ENCODE measurements at places on chromosomes 5 and 9. TPM values are rescaled to one million over a fixed set of nuclear protein-coding genes. Genes with fewer than 3 reads are reported as not detected.

DNA sequence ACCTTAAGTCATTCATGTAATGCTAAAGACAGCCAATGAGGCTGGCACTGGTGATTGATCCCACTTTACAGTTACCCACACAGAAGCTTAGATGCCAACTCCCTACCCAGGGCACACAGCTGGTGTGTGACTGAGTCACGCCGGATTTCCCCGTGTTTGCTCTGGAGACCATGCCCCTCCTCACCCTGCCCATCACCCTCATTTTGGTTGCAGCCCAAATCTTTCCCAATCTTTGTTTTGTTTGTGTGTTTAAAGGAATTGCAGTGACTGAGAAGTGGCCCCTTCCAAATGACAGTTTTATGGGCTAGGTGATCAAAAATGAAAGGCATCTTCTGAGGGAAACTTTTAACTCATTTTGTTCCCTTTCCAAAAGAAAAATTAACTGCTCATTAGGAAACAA is 10.9 kb downstream of the FBXL7 start:
- peak; percentile 16 for DNase-seq

DNA sequence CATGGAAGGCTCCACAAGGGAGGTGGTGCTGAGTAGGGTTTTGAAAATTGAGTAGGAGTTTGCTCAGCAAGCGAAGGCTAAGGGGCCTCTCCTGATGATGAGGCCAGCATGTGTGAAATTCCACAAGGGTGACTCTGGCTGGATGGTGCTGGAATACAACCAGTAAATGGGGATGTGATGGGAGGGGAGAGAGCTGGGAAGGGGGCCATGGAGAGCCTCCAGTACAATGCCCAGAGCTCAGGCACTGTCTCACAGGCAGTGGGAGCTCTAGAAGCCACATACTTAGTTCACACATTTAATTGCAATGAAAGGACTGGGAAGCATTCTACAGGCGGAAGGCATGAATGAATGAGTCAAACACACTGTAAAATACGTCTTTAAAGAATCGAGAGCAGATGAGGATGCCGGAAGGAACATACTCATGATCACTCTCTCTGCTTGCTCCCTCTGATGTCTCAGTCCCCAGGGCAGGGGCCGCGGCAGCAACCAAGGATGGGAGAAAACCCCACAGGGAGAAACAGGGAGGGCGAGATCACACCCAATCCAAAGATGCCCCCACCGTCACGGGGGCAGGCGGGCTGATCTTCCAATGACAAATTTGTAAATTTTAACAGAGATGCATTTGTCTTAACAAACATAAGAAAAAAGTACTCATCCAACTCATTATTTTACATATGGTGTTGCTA is 261.0 kb downstream of the NSG2 start:
- DNase-seq: no peak

- DNase-seq: no peak
These were observed 155.3 kb upstream of the ABCA1 start for GRCh38 chr9:105083256-105083655.

GRCh38 chr5:168463081-168463480 is 23.2 kb upstream of the RARS1 start:
- DNase-seq: no peak

GRCh38 chr5:112238473-112238872 is 180.6 kb downstream of the EPB41L4A start:
- DNase-seq: no peak

- DNase-seq: no peak
These were observed 151.4 kb upstream of the FSTL4 start for GRCh38 chr5:133763744-133764143.

- no peak for DNase-seq
These were observed 198.2 kb upstream of the PCSK5 start for GRCh38 chr9:75692309-75692708.

DNA sequence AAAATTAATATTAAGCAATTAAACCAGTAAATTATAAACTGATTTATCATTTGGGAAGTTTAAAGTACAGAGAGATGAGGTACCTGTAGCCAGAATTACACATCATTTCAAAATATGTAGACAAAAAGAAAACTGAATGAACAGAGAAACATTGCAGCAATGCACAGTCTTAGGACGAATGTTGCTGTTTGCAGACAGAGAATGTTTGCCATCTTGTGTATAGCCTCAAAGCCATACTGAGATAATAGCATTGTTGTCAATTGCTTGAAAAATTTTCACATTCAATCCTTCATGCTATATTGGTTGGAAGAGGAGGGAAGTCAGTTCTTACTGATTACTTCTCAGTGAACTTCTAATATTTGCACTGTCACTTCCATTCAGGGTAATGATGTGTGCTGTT is 326.2 kb downstream of the PRR16 start:
- DNase-seq: no peak

DNA sequence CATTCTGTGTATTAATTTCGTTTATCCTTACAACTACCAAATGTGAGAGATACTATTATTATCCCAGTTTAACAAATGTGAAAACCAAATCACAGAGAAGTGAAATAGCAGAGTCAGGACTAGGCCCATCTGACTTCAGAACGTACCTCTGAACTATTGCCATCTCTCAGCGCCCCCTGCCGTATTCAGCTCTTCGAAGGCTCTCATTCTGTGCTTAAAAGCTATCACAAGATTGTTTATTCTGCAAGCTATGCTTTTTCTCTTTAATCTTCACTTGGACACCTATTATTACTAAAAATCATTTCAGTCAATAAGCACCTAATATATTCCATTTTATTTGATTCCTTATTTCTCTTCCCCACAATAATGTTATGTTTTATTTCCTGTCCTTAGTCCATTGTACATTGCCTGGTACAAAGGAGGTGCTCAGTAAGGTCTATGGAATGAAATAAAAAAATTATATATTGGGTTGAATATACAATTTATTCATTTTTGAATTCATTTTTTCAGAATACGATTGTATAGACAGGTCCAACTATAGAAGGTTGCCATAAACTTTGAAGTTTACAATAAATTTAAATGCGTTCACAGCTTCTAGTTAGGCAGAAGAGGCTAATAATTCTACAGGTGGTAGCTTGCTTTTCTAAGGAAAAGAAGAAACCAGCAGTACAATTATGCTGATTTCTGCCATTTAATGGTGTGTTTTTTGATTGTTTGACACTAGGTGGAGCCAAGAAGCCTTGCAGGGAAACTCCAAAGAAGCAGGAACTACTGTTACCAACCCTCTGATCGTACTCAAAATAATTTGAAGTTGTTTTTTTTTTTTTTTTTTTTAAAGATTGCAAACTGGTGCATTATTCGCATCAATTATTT is 202.2 kb upstream of the DMRTA1 start:
- DNase-seq: peak; percentile 63

SMAD5 gene
- 37.4 TPM for polyA plus RNA-seq

PITX1 gene
- polyA plus RNA-seq: 41.9 TPM

SLIT3 gene
- polyA plus RNA-seq: 0.50 TPM

TLX3 gene
- polyA plus RNA-seq: not detected

MED10 gene
- polyA plus RNA-seq: 60.0 TPM

IRF1 gene
- polyA plus RNA-seq: 16.5 TPM

TXNDC8 gene
- not detected for polyA plus RNA-seq

GPR150 gene
- 0.10 TPM for polyA plus RNA-seq

SNX24 gene
- polyA plus RNA-seq: 15.0 TPM

PKD2L2 gene
- not detected for polyA plus RNA-seq

GDNF gene
- polyA plus RNA-seq: 0.85 TPM

PPP3R2 gene
- polyA plus RNA-seq: not detected

All from IMR-90 (cell line).